Fibroblast of upper back skin (primary cell): ENCODE measurements at places on chromosomes 5 and 9.

- DNase-seq, result peak; percentile 83
These were observed 79.1 kb downstream of the LHFPL2 start for GRCh38 chr5:78569441-78569840.

GRCh38 chr9:36007316-36007708, 29.4 kb upstream of the RECK start:
- DNase-seq, result no peak

DNA sequence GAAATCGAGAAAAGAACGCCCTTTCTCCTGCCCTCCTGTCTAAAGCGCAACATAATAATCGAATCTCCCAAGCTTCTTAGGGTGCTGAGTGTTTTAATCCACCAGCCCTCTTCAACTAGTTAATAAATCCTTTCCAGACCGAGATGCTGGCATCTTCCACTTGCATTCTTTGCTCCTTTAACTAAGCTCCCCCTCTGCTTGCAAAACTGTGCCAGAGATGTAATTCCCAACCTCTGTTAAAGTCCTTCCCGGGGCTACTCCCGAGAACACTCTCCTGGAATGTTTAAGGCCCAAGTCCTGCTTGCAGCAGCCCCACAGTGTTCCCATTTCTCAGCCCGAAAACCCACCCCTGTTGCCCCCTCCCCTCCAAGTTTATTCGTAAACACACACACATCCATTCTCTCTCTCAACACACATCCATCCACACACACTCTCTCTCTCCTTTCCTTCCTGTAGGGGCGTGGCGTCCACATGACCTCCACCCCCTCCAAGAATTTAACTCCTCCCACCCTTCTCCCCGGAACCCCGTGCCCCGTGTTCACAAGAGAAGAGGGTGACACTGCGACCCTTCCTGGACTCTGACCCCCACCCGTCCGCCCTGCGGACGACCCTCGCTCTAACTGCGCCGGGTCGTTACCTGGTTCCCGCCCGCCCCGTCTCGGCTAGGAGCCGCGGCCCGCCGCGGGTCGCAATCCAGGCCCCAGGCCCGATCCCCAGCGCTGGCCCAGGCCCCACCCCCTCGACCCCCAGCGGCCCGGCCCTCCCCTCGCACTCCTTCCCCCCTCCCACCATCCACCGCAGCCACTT, 7.0 kb upstream of the MGAT1 start:
- peak; percentile 89 for DNase-seq

DNA sequence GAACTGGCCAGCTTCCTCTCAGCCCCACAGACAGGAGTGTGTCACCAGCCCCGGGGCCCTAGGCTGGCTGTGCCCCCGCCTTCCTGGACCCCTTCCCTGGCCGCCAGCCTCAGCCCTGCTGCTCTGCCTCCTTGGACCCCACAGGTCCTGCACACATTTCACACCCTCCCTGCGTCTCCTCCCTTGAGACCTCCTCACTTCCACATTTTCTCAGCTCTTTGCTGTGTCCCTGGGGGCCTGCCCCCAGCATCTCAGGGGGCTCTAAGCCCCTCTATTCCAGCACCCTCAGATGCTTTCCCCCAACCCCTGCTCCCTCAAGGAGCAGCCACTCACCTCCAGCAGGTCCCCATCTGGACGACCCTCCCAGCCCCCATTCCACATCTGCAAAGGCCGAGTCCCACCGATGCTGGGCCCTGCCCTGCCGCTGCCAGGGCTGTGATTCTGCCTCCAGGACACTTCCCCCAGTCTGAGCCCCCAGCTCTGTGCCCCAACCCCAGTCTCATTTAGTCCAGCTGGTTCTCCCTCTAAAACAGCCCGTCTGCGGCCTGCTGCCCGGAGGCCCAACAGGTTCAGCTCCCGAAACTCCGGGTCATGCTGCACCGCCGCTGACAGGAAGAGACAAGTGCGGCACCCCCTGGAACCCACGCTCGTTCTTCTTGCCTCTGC, 4.2 kb downstream of the SLC34A3 start:
- DNase-seq, result no peak

DNA sequence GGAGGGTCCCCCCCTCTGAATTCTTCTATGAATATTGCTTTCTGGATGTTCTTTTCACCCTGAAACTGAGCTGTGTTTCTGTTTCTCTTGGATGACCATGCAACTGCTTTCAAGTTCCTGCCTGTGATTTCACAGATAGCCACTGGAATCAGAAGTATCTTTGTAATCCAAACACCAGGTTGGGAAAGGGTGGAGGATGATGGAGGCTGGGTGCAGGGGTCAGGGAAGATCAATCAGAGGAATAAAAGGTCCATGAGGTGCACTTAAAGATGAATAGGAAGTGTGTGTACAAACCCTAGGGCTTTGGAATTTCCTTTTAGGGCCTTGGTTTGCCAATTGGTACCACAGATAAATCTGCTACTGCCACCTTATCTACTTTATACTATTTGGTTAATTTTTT, 68.2 kb upstream of the AGXT2 start:
- no peak for DNase-seq

- DNase-seq, result no peak
These were observed 206.2 kb downstream of the HSPA4 start for GRCh38 chr5:133257977-133258376.

- DNase-seq, result no peak
These were observed 21.9 kb upstream of the DUSP1 start for GRCh38 chr5:172792701-172793570.

DNA sequence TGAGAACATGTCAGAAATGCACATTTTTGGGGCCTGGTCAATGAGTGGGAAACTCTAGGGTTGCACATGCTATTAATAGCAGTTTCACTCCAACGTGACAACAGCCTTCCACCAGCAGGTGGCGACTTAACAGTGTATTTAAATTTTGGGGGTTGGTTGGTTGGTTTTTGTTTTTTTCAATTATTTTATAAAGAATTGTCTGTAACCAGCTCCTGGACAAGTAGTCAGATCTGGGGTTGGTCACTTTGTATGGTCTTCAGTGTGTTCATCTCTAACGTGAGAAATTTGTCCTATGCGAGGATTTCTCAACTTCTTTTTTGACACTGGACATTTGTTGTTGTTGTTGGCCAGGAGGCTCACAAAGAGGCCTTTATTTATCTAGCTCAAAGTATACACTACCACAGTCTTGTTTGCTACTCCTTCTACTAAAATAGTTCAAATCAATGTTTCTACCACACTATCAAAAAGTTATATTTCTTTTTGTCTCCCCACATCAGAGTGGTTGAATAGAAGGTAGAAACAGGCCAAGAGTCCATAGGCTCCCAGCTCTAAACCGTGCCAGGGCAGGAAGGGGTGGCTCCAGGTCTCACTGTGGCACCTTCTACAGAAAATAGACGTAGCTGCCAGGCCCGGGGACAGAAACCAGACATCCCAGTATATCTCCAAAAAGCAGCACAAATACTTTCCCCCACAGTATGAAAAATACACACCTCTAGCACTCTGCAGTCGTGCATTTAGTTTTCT, 110.4 kb downstream of the TRPM6 start:
- DNase-seq, result peak; percentile 66
